M059J (cell line): ENCODE measurements at places on chromosomes 12 and 14. TPM values are rescaled to one million over a fixed set of nuclear protein-coding genes. Genes with fewer than 3 reads are reported as not detected.

DNA sequence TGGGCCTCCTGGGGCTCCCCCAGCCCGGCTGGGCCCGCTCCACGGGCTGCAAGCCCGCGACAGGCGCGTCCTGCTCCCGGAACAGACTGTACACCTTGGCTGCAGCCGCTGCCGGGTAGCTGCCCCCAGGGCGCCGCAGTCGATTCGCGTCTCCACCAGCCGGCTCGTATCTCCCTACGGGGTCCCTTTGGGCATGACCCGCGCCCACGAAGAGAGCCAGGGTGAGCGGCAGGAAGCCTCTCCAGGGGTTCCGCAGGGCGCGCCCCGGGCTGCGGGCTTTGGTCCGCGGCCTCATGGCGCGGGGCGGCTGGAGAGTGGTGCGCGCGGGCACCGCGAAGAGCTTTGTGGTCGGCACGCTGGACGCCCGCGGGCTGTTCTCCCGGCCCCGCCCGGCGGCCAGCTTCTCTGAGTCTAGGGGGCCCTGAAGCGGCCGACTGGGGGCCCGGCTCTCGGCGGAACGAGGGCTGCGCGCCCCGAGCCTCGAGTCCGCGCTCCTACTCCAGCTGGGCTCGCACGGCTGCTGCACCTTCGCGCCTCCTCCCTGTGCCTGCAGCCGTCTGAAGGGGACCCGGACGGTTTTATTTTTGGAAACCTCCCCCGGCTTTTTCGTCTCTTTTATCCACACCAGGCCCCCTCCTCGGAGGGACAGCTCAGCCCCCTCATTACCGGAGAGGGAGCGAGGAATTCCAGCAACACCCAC lies at the start of gene LTBP2:
Gene LTBP2, minus strand, starts transcription at position 588 of the 700 bp plus-strand sequence. Its CDS starts 293 bp downstream, at position 295.
- peak; percentile 34 for DNase-seq

DNA sequence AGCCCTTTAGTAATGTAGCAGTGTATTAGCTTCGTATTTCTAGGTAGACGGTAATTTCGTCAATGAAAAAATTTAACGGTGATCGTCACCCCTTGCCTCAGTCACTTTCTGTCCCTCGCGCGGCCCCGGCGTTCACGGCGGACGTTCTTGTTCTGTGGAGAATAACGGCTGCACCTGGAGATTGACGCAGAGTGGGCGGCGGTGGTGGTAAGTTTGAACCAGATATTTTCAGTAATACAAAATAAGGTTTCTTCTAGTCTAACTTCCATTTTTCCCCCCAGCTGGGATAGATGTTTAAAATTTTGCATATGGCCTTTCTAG lies 341 bp downstream of the ZNF10 start:
- DNase-seq: no peak

- no peak for DNase-seq
These were observed 115.9 kb upstream of the IFNG-AS1 start for GRCh38 chr12:67873355-67873754.

- DNase-seq: no peak
These were observed 53.9 kb upstream of the PWP1 start for GRCh38 chr12:107631715-107632114.

ATP6V1D gene
- total RNA-seq: 194 and 202 TPM in 2 replicates

CAPZA3 gene
- not detected in 2 replicates for total RNA-seq

CMKLR1 gene
- total RNA-seq: 0.05 TPM in 1 of 2 replicates, not detected in the other

- peak; percentile 72 for DNase-seq
These were observed 32.6 kb upstream of the PLEKHG3 start for GRCh38 chr14:64671591-64671990.

DNA sequence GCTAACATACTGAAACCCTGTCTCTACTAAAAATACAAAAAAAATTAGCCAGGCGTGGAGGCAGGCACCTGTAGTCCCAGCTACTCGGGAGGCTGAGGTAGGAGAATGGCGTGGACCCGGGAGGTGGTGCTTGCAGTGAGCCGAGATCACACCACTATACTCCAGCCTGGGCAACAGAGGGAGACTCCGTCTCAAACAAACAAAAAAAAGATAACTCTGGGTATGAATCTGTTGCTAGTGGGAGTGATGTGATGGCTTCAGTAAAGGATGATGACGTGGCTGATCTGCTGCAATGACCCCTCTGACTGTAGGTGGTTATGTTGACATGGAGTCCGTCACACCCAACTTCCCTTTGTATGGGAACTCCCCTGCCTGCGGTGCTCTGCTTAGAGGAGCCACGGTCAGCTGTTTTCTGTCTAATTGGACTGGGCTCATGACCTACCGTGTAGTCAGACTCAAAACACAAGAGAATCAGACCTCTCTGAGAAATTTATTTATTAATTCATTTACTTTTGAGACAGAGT lies 59.1 kb upstream of the MED13L start:
- DNase-seq: no peak

FAM90A1 gene
- 0.07 TPM in 1 of 2 replicates, not detected in the other for total RNA-seq

M6PR gene
- total RNA-seq: 119 and 126 TPM in 2 replicates

GRCh38 chr14:36519431-36520321 lies at the start of gene NKX2-1:
Gene NKX2-1, minus strand, starts transcription at chr14:36520232. Its CDS starts 103 bp downstream, at chr14:36520129.
- peak; percentile 23 for DNase-seq

DNA sequence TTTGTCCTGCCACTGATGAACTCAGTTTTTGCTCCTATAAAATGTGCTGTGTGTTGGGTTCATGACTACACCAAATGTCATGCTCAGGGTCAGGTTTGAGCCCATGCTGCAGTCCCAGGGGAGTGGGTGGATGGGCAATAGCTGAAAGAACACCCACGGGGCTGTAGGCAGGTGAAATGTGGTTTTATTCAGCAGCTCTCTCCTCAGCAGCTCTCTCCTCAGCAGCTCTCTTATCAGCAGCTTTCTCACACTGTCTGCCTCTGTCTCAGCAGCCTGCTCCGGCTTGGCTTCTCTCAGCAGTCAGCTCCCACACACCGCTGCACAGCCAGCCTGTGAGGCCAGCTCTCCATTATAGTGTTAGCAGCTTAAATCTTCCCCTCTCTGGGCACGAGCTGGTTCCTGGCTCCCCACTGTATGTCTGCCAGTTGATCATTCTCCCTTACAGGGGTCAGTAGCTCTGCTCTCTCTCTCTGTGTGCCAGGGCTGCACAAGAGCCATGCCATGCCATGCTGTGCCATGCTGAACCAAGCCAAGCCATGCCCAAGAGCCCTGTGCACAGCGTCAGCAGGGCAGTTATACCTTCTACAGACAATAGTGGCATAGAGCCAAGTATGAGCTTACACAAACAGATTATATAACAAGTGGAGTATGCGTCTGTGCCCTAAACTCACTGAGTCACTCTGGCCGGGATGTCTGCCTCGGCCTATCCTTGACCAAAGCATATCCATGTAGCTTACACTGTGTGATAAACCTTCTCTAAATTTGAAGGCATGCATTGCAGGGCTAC lies 303.3 kb upstream of the TMPO start:
- DNase-seq: peak; percentile 1

GALNT8 gene
- total RNA-seq: not detected in 2 replicates

GRCh38 chr12:19223018-19223417 lies 93.5 kb downstream of the PLEKHA5 start:
- DNase-seq: peak; percentile 59

GRCh38 chr12:240566-240965 lies 22.1 kb downstream of the SLC6A13 start:
- DNase-seq: no peak

MGAT4C gene
- total RNA-seq: not detected in 2 replicates

GRCh38 chr12:69042970-69043369 lies 110.0 kb upstream of the CPM start:
- no peak for DNase-seq

B4GALNT3 gene
- 0.05 and 1.8 TPM in 2 replicates for total RNA-seq

DNA sequence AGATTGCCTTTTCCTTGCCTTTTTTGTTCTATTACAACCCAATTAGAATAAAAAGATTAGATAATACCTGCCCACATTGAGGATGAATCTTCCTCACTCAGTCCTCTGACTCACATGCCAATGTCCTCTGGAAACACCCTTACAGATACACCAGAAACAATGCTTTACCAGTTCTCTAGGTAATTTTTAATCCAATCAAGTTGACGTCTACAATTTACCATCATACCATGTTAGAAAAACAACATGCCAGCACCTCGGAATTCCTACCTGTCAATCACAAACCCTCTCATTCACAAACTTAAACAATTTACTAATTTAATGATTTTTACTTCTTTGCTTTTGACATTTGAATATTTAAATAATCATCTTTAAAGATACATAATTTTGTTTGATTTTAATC lies 953.8 kb downstream of the TRHDE start:
- DNase-seq: no peak

G2E3 gene
- 19.0 and 31.5 TPM in 2 replicates for total RNA-seq

PLA2G1B gene
- total RNA-seq: not detected in 2 replicates

SRP54 gene
- total RNA-seq: 96.2 and 110 TPM in 2 replicates

GRCh38 chr12:105384916-105385535 lies 54.5 kb downstream of the C12orf75 start:
- DNase-seq: peak; percentile 23

CCDC175 gene
- total RNA-seq: not detected in 2 replicates

GRCh38 chr12:23631786-23632377 lies 317.6 kb downstream of the SOX5 start:
- DNase-seq: peak; percentile 25

DNA sequence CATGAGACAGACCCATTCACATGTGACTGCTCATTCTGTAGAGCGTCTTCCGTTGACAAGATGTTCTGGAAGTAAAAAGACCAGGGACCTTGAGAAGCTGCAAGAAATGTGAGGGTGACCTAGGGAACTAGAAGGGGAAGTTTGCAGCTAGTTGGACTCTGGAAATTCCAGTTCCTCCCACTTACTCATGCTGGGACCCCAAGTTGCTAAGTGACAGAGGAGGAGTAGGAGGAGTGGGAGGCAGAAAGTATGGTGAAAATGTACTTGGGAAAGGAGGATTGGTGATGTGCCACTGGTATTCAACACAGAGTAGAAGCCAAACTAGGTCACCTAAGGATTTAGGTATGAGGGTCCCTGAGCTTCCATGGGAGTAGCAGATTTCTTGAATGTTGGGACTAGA lies 132.4 kb downstream of the KCNA5 start:
- no peak for DNase-seq

GRCh38 chr12:70032076-70032475 lies 207.0 kb downstream of the MYRFL start:
- no peak for DNase-seq
